ENCODE measurements at places on chromosomes 4 and X.

- DNase-seq, result no peak
Measured at GRCh38 chr4:152352215-152352614, 183.7 kb downstream of the FBXW7 start.

- DNase-seq, result no peak
Measured at GRCh38 chrX:112967341-112967740, 126.7 kb upstream of the AMOT start.

DNA sequence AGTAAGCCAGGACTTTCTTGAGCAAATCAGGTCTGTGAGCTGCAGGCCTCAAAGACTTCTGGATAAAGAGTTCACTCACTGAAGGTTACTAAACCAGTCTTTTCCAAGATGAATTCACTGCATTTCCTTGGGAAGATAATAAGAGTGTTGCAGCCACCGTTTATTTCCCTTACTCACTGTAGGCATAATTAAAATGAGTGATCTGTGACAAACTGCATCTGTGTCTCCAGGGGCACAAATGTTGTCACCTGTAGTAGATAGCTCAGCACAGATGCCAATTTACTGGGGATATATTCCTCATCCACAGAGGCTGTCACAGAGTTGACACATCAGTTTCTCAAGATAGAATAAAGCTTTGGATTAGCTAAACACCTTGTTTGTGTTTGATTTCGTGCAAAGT is 580.2 kb downstream of the SPRY1 start:
- no peak for DNase-seq

DNA sequence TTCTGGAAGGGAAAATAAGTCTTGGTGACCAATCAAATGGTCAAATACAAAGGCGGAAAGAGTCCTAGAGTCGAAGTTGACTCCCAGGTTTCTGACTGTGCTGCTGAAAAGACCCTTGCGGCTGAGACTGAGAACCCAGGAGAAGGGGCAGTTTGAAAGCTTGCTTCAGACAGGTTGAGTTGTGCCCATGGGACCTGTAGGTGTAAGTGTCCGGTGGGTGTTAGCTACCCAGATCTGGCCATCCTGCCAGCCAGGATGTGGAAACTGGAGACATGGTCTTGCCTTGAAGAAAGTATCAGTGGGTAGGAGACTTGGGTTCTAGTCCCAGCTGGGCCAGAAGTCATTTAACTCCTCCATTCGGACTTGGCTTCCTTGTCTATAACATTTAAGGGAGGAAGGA is 275.2 kb downstream of the EVC2 start:
- no peak for DNase-seq

GRCh38 chrX:126770179-126770578 is 49.4 kb upstream of the PRR32 start:
- DNase-seq, result no peak

- DNase-seq, result no peak
Measured at GRCh38 chr4:41865981-41866798, 69.0 kb upstream of the TMEM33 start.

- DNase-seq, result no peak
Measured at GRCh38 chr4:6385288-6385687, 87.1 kb downstream of the PPP2R2C start.

- DNase-seq, result no peak
Measured at GRCh38 chrX:97787311-97787710, 903.6 kb downstream of the RPA4 start.

DNA sequence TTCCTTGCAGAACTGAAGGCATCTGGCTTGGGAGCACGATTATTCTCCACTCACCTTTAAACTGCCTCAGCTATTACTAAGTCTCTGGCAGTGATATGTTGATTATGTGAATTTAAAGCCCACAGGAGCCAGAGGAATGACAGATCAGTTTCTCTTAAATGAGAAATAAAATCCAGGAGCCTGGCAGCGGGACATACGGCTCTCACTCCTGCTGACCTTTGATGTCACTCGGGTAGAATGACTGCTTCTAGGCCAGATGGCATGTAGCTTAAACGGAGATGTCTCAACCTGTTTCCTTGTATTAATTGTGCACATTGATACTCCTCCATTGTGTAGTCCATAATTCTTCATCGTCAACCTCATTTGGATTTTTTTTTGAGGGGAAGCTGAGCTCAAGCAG is 4.0 kb upstream of the CBLL2 start:
- no peak for DNase-seq

DNA sequence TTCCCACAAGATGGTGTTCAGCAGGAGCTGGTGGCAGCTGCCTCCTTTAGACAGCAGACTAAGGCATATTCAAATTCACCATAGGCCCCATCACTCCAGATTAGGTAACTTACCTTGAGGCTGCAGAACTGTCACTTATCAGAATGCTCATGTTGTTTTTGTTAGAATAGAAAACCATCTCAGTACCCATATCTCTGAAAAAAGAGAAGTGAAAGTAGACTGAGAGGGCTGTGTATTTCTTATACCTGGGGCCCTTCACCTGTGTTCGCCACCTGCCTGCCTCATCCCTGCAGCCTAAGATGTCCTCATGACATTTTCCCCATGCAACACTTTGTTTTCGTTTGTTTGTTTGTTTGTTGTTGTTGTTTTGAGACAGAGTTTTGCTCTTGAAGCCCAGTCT is 32.9 kb upstream of the SPRY1 start:
- DNase-seq, result no peak

- no peak for DNase-seq
Measured at GRCh38 chr4:171954650-171955049, 141.4 kb downstream of the GALNTL6 start.

GRCh38 chrX:94057385-94057784 is 383.4 kb downstream of the FAM133A start:
- no peak for DNase-seq

DNA sequence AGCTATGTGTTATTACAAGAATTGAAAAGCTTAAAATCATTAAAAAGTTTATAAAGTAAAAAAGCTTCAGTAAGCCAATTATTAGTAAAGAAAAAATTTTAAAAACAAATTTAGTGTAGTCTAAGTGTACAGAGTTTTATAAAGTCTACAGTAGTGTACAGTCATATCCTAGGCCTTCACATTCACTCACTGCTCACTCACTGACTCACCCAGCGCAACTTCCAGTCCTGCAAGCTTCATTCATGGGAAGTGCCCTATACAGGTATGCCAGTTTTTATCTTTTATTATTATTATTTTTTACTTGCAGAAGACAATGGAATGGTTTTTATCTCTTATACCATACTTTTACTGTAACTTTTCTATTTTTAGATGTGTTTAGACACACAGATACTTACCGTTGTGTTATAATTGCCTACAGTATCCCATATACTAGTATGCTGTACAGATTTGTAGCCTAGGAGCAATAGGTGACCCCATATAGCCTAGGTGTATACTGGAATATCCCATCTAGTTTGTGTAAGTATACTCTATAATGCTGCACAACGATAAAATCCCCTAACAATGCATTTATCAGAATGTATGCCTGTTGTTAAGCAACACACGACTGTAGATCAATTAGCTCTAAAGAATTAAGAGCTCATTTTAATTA is 230.7 kb downstream of the DCLK2 start:
- no peak for DNase-seq

GRCh38 chr4:159052315-159052714 is 50.6 kb upstream of the RAPGEF2 start:
- no peak for DNase-seq

GRCh38 chr4:37400241-37400881 is 155.8 kb downstream of the NWD2 start:
- no peak for DNase-seq

DNA sequence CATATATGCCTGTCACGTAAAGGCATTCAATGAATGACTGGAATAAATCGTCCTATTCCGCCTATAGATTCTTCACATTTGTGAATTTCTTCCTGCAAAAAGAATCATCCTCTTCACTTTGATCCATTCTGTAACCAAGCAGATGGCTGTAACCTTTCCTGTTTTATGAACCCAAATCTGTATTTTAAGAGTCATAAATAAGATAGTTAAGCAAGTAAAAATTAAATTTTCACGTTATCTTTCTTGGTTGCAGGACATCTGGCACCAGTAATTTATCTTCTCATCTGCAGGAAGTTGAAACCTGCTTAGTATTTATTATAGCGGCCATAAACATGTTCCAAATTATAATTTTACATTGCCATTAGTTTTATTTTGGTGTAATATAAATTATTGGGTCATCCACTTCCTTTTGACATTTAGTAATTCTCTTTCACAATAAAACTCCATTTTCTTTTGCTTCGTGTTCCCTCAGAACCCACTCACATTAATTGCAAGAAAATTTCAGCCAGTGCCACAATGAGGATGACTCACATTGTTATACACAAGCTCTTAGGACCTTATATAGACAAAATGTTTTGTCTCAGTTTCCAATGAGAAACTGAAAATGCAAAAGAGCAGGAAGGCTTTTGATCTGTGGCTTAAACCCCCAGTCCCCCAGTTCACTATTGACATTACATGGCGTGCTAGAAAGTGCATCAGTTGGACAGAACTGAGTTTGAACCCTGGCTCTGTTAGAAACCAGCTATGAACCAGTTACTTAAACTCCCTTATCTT is 51.1 kb downstream of the TMEM156 start:
- DNase-seq, result no peak

DNA sequence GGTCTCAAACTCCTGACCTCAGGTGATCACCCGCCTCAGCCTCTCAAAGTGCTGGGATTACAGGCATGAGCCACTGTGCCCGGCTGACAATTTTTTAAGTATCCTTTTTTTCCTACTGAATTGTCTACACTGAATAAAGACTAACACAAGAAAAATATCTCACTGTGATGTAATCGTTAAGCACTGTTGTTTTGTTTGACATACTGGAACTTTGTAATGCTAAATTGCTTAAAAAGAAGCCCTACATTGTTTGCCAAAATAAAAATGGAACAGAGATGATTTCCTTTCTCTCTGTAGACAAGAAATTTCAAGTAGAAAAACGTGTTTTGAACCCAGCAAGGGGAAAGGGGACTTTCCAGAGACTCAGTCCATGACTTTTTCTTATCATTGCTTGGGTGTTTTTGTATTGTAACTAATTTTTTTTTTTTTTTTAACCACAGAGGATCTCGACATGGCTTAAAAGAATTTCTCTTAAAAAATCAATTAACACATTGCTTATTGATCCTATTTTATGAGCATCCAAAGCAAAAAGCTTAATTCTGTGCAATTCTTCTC is 74.9 kb downstream of the TMEM156 start:
- DNase-seq, result no peak

DNA sequence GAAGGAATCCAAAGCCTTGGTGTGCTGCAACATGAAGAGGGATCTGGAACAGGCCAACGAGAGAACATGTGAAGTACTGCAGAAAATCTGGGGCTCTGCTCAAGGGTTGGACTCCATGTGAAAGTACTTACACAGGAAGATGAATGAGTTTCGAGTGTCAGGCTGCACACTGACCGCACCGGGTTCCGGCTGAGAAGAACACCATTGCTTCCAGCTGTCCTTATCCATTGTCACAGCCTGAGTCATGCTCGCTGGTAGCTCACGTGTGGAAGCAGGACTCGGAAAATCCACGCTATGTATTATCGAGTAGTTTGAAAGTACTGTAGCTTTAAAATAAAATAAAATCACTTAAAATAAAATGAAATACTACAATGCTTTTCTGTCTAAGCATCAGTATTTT is 50.4 kb upstream of the TBL1X start:
- no peak for DNase-seq

DNA sequence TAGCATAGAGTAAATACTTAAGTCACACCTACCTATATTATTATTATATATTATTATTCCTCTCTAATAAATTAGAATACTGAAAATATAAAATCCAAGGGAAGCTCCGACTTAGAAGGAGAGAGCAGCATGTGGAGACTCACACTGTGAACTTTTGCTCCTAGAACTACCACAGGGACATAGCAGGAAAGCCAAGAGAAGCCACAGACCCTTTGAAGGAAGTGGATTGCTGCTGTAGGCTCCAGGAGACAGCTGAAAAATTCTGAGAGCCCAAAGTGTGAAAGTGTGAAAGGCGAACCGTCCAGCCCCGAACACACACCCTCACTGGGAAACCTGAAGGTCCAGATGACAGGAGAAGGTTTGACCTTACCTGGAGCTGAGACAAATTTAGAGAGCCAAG is 177.0 kb downstream of the FAM13A start:
- no peak for DNase-seq

- DNase-seq, result no peak
Measured at GRCh38 chr4:15558561-15558960, 88.9 kb downstream of the CC2D2A start.

DNA sequence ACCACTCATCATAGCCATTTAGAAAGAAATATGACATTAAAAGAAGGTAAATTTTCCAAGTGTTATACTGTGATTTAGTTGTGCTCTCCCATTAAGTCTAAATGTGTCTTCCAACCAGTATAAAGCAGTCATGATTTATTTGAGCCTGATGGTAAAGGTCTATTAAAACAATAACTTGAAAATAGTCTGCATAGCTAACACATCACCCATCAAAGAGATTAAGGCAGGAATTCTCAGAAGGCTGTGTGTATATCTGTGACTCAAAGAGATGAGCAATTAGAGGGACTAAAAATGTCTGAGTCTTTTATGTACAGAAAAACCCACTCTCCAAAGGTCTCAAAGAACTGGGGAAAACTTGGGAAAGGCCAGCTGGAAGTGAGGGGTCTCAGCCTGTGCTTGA is 70.3 kb upstream of the IQCM start:
- no peak for DNase-seq

DNA sequence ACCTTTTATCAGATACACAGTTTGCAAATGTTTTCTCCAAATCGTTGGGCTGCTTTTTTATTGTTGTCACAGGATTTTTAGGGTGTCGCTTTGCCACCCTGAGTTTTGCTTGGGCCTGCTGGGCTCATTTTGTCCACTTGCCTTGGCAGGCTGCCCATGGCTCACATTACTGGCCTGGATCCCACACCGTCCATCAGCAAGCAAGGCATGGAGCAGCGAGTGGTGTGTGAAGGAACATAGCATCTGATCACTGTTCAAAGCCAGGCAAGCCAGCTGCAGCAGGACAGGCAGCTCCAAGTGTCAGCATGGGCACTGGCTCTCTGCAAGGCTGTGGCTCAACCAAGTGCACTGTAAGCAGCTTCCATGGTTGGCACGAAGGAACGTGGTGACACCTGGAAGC is 261.4 kb upstream of the TECRL start:
- DNase-seq, result no peak

- no peak for DNase-seq
Measured at GRCh38 chr4:98682719-98683118, 24.3 kb upstream of the TSPAN5 start.

DNA sequence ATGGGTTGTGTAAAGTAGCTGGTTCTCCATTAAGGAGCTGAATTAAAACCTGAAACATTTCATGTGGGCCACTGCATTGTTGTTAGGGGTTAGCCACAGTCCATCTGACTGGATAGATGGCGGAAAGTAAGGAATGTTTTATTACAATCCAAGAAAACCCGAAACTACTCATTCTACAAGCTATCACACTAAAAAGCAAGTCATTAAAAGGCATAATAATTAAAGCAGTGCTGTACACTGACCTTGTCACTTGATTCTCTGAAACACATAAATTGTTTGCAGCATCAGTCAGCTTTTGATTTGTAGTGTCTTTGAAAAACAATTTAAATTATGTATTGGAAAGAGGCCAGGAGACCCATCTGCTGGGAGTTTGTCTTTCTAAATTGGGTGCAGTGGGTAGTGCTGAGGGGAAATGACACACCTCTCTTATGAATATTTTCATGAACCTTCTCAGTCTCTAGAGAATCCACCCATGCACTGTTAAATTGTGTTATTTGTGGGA is 75.7 kb upstream of the ANK2 start:
- no peak for DNase-seq

All from stimulated activated CD4-positive, alpha-beta T cell treated with anti-CD3 and anti-CD28 coated beads, Interleukin-12 subunit alpha, Interleukin-12 subunit beta, amount 100 ng/mL, for 24 hours (primary cell).